Smooth muscle cell of the brain vasculature (primary cell): ENCODE measurements at places on chromosomes 4 and X.

- DNase-seq, result no peak
These were observed 44.1 kb downstream of the PPM1K start for GRCh38 chr4:88240297-88240714.

- no peak for DNase-seq
These were observed 573.7 kb downstream of the EPHA5 start for GRCh38 chr4:65096630-65097029.

GRCh38 chr4:156933633-156934258, 37.9 kb downstream of the PDGFC start:
- no peak for DNase-seq

DNA sequence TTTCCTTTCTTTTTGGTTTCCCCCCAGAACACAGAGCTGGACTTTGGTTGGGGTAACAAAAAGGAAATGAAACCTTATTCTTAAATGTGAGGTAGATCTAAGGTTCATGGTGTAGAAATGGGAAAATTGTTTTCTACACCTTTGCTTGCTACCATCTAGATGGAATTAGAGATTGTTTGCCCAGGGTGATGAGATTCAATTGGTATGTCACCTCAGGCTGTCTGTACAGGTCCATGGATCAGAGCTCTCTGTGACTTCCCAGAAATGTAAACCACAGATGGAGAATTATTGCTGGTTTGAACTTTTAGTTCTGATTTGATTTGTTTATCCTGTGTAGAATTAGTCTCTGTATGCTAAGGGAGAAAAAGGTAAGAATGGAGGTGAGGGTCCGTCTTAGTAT, 146.7 kb downstream of the PCDH7 start:
- no peak for DNase-seq

- DNase-seq, result no peak
These were observed 177.4 kb upstream of the PPP1R2C start for GRCh38 chrX:42955349-42955748.

GRCh38 chr4:110062166-110062565, 136.2 kb downstream of the ELOVL6 start:
- no peak for DNase-seq

DNA sequence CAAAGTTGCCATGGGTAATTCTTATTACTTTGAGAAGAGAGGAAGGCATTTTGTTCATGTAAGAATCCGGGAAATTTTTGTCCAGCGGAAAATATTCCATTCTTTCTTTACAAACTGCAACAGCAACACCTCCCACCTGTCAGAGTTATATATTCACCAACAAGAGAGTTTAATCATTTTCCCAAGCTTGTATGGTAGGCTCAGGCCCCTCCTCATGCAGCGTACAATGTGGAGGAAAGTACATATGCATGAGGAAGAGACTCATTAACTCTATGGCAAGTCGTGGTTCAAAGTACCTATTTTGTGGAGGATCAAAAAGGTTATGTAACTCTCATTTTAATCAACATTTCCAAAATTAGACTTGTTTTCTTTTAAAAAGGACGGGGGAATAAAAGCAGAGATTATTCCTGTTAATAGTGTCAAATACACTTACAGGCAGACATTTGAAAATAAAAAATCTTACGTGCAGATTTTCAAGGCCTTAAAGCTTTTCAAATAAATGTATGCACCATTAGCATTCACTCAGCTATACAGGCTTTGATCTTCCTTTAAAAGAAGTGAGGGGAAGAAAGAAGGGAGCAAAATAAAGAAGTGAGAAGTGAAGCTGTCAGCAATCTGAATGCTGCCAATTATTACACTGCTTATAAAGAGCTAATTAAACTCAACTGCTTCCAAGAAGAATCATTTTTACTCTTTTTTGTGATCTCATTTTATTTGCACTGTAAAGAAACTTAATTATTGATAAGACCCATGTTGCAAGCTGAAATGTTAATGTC, 204.8 kb downstream of the FAT4 start:
- DNase-seq, result no peak
